Left hindlimb (tissue), 1 donor: ENCODE measurements at places on chromosomes 13 and 19.

DNA sequence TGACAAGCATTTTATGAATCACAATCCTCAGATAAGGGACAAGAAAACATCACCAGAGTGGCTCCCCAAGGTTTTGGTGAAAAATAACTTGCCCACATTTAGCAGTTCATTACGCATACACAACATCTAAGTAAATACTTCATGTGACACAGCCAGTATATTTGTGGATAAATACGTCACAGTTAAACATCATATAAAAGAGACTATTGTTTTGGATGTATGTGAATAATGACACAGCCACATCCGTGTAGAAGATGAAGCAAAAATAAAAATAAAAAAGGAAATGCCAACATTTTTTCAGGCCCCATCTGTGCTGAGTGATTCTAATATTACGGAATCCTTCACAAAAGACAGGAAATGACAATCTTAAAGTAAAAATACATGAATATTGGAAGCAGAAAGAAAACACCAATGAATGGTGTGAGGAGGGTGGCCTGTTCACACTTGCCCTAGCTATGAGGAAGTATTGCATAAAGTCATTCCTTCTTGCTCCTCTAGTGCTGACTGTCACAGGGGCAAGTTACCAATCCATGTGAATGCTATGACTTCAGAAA, 457.1 kb downstream of the KLF12 start:
- DNase-seq = no peak

DNA sequence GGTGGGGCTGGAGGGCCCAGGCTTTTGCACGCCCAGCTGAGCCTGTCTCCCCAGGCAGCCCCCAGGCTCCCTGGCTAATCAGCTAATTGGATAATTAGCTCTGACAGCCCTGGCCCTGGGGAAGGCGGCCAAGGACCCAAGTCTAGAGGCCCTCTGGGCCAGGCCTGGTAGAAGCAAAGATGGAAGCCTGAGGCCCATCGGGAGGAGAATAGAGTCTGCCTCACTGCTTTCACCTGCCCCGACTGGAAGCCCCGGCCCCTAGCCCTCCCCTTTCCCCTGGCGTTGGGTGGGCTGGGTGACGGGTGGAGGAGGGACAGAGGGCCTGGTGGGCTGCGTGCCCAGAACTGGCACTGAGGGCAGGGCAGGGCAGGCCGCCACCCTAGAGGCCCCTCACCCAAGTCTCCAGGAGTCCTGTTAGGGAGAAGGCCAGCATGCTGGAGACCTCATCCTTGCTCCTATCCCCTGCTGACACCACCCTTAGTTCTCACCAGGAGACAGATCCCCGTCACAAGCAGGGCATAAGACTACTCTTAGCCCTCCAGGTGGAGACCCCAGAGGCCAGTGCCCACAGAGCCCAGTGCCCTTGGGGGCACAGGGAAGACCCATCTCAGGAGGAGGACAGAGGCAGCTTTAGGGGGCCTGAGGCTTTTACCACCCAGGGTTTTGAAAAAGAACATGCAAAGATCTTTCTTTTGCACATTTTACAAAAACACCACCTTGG, 12.0 kb downstream of the LYL1 start:
- no peak for DNase-seq

DNA sequence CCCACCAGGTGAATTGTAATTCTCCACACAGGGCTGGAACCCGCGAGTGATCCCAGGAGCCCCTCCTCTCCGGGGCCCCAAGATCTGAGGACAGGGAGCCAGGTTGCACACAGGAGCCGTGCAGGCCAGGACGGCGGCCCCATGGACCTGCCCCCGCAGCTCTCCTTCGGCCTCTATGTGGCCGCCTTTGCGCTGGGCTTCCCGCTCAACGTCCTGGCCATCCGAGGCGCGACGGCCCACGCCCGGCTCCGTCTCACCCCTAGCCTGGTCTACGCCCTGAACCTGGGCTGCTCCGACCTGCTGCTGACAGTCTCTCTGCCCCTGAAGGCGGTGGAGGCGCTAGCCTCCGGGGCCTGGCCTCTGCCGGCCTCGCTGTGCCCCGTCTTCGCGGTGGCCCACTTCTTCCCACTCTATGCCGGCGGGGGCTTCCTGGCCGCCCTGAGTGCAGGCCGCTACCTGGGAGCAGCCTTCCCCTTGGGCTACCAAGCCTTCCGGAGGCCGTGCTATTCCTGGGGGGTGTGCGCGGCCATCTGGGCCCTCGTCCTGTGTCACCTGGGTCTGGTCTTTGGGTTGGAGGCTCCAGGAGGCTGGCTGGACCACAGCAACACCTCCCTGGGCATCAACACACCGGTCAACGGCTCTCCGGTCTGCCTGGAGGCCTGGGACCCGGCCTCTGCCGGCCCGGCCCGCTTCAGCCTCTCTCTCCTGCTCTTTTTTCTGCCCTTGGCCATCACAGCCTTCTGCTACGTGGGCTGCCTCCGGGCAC, 3.9 kb downstream of the FFAR1 start:
- DNase-seq = no peak

DNA sequence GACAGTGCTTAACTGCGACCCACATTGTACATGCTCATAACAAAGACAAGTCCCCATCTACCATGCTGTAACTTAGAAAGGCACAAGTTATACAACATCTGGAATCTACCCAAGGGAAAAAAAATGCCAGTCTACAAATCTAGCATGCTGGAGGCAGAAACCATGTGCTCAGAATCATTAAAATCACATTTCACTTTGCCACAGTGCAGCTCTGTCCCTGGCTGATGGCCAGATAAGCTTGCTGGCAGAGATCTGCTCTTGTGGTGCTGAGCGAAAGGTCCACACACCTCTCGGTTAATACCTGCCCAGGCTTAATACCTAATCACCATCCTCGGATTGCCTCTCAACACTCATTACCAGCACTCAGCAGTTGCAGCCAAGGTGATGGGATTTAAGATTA, 74.1 kb upstream of the UQCRFS1 start:
- no peak for DNase-seq

DNA sequence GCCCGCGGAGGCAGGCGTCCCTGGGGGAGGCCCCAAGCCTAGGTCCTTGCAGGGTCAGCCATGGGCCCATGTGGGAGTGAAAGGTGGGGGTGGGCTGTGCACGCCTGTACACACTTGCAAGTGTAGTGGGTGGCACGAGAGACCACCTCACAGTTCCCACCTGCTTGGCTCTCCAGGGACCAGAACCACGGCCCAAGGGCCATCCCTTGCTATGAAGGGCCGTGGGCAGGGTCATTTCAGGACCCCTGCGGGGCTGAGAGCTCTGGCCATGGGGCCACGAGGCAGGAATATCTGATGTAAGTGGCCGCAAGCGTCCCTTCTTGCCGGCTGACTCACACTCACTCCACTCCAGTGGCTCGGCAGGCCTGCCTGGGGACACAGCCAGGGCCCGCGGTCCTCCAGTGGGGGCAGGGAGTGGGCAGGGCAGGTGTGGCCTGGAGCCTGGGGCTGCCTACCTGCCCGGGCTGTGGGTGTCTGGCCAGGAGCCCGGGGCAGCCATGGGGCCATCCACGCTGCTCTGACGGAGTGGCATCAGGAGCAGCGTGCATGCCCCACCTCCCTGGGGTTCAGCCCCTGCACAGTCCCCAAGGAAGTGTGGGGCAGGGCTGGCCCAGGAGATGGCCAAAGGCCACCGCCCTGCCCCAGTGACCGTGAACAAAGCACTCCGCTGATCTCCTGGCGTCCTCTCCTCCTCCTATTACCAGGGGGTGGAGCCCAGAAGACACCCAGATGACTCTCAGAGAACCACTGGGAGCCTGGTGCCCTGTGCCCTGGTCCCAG, 8.6 kb upstream of the MKNK2 start:
- DNase-seq = no peak
